Stimulated activated effector memory CD8-positive, alpha-beta T cell treated with anti-CD3 and anti-CD28 coated beads, Interleukin-12 subunit alpha, Interleukin-12 subunit beta, amount 100 ng/mL, for 72 hours (primary cell): ENCODE measurements at places on chromosomes 11 and 22.

DNA sequence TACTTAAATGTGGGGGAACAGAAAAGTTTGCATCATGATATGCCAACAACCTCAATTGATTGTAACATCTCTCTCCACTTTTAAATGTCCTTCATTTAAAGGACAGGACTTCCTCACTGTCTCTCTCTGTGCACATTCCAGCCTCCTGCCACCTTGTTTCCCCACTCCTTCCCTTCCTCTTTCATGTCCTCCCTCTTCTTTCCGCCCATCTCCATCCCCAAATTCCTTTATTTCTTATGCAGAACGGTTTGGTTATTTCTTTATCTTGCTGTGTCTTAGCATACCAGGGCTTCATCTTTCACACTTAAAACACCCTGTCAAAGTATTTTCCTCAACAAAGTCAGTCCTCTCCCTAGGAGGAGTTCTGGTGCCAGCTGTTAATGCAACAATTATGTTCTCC is 293.8 kb downstream of the NXPE2 start:
- DNase-seq: no peak

GRCh38 chr11:26827567-26828081 is 105.8 kb upstream of the SLC5A12 start:
- DNase-seq: no peak

- peak; percentile 54 for DNase-seq
Observed at GRCh38 chr11:62171261-62171723, 18.7 kb upstream of the SCGB1D1 start.

- DNase-seq: no peak
Observed at GRCh38 chr11:2818021-2818420, 67.6 kb downstream of the CDKN1C start.

GRCh38 chr11:124749912-124750311 is 2.1 kb downstream of the VSIG2 start:
- DNase-seq: no peak

DNA sequence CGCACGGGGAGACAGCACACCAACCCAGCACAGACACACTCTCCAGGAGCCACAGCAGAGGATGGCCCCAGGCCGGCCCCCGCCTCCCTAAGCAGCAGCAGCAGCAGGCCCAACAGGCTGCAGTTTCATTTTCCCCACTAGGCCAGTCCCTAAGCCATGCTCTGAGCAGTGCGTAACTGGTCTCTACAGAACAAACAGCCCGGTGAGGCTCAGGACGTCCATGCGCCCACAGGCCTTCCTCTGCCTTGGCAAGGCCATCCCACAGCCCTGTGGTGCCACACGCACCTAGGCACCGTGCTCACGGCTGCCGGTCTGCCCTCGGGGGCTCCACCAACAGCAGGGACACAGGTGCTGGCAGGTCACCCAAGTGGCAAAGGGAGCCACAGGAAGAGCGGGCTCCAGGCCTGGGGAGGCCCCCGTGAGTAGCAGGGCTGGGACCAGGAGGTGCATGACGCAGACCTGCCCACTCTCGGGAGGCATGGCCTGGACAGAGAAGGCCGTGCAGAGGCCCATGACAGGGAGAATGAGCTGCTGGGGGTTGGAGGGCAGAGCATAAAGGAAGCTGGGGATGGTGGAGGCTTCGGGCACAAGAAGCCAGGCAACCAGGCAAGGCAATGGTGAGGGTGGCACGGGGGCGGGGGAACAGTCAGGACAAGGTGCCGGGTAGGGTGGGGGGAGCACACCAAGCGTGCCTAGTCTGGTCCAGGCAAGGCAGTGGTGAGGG is 1.4 kb upstream of the MOB2 start:
- no peak for DNase-seq

DNA sequence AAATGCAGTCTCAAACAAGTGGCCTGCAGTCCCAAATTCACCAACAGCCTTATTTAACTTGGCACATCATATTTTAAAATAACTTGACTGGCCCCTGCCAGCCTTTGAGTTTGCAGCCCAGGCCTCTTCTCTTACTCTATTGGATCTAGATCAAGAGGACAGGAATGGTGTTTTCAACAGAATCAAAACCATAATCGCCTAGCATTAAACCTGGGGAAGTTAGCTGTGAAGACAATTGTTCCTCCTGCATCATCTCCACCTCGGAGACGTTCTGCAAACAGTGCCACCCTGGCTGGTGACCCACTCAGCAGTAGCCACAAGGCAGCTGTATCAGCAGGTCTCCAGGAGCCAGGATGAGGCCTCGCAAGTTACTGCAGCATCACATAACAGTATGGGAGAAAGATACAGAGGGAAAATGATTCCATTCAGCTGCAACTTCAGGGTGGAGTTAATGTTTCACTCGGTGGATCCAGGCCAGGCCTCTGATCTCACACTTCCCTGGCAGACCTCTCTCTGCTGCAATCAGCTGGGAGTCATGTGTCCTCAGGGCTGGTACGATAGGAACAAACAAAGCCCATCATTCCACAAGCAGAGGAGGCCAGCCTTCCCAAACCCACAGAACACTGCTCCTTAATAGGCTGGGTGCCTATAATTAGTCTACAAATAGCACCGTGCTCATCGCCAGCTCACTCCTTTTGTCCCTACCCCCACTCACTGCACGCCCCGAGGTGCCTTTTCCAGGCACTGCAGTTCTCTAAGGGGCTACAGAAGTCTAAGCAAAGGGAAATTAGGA is 18.6 kb upstream of the SCN2B start:
- no peak for DNase-seq

GRCh38 chr22:36671404-36671803 is 32.1 kb downstream of the CACNG2 start:
- DNase-seq: no peak

DNA sequence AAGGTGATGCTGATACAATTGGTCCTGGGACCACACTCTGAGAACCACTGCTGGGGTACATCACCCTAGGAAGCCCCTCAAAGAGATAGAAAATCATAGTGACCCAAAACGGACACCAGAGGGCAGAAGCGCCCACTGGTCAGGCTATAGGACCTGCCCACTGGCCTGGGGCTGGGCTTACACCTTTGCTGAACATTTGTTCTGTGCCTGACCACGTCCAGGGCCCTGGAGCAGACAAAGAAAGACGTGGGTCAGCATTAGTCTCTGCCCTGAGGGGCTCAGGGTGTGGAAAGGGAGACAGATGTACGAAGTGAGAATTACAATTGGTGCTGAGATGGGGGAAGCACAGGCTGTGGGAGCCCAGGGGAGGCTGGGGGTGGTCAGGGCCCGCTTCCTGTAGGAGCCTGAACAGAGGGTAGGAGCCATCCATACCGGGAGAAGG is 14.4 kb upstream of the SERPINH1 start:
- no peak for DNase-seq

- DNase-seq: peak; percentile 78
Observed at GRCh38 chr11:129695571-129696308, 119.9 kb upstream of the TMEM45B start.

GRCh38 chr11:88297863-88298262 is 39.7 kb downstream of the CTSC start:
- DNase-seq: no peak

- no peak for DNase-seq
Observed at GRCh38 chr11:113533425-113533698, 58.2 kb upstream of the DRD2 start.

DNA sequence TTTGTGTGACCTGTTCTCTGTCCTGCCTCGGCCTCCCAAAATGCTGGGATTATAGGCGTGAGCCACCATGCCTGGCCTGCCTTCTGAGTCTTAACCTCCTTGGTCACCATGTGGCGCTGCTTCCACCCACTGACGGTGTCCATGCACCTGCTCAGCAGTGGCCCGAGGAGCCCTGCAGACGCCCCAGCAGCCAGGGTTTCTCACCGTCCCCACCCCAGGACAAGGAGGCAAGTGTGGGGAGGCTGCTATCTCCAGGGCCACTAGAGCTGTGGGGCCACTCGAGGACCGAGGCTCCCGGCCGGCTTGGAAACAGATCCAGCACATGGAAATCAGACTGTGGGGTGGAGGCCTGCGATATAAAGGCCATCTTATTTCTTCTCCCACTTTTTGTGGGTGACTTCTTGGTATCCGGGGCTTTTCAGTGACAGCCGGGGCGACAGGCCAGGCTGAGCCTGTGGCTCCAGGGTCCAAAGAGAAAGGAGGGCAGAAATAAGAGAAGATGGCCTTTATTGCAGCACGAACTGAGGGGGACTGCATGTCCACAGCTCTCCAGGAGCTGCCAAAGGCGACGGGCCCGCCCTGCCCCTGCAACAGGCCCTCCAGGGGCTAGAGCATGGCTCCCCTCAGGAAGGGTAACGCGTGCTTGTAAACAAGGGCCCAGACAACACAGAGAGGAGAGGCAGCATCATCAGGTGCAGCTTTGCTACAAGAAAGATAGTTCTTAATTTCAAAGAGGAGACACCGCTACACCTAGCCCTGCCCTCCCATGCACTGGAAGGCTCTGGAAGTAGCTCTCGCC is 15.0 kb downstream of the TSPO start:
- no peak for DNase-seq

GRCh38 chr11:27115051-27115650 is 74.5 kb downstream of the BBOX1 start:
- no peak for DNase-seq

GRCh38 chr22:44369293-44369661 is 56.5 kb upstream of the SHISAL1 start:
- DNase-seq: no peak

- DNase-seq: no peak
Observed at GRCh38 chr11:61959678-61960077, 7.8 kb downstream of the FTH1 start.

- DNase-seq: no peak
Observed at GRCh38 chr11:95335989-95336388, 105.0 kb upstream of the SESN3 start.

GRCh38 chr11:12729941-12730340 is 55.7 kb downstream of the TEAD1 start:
- no peak for DNase-seq

DNA sequence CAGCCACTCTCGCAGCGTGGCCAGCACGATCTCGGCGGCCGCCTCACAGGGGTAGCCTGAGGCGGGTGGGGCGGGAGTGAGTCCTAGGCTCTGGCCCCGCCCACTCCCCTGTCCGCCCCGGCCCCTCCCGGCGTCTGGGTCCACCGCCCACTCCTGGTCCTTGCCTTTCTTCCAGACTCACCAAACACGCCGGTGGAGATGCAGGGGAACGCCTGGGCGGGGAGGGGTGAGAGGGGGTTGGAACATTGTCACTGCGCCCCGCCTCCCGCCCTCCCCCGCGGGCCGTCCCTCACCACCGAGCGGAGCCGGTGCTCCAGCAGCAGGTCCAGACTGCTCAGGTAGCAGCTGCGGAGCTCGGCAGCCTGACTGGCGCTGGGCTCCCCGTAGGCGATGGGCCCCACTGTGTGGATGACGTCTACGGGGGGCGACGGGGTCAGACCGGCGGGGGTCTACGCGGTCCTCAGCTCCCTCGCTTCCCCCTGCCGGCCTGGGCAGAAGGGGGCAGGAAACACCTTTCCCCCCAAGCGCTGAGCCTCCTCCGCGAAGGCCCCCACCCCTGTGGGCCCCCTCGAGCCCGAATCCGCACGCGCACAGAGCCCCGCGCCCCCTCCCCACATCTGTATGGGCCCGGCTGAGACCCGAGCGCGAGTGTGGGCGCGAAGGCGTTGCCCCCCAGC is 13.2 kb downstream of the OTUB1 start:
- DNase-seq: peak; percentile 48

DNA sequence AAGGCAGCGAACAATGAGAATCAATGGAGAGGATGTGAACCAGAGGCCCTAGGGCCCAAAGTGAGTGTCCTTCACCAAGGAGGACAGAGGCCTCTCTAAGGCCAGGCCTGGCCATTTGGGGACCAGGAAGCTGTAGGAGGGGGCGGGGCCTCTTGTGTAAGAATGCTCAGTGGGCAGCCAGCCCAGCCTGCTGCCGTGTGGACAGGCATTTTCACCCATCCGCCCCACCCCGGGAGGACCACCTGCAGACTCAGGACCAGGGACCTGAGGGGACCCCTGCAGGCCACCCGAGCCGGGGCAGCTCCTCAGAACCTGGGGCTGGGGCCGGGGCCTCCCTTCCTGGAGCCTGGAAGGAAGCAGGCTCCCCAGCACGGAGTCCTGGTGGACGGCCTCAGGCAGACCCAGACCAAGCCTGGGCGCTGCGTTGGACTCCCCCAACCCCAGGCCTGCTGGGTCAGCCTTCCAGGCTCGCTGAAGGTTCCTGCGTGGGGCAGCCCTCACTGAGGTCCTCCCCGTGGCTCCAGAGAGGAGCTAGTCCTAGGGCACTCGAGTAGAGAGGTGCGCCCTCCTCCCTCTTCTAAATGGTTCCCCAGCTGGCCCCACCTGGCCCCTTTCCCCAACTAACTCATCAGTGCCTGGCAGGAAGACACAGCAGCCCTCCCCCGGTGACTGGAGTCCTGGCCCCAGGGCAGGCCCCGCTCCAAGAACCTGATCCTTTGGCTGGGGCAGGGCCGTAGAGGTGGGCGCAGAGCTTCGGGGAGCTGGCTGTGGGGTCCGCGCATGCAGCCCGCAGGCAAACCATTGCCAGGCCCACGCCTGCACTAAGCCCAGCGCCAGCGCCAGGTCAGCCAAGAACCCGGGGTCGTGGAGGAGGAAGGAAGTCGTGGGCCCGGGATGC is 1.5 kb upstream of the TRABD start:
- no peak for DNase-seq

GRCh38 chr11:35144136-35144741 is 5.3 kb downstream of the CD44 start:
- DNase-seq: peak; percentile 43

- DNase-seq: no peak
Observed at GRCh38 chr11:29490938-29491337, 525.9 kb downstream of the KCNA4 start.

- no peak for DNase-seq
Observed at GRCh38 chr11:17702876-17703275, 16.5 kb upstream of the MYOD1 start.

DNA sequence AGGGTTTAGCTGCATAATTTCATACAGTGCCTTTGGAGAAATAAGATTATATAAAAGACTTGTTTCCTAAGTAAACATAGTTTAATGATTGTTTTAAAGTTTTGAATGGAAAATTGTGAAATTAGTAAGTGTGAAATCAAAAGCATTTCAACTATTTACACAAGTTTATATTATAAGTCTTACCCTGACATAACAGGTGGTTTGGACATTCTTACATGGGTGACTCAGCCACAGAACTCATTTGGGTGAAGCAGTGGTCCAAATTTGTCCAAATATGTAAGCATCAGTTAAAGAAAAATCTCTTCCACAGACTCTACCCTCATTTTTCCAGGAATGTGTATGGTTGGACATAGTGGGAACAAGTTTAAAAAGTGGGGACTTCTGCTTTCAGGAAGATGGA is 68.0 kb downstream of the USP47 start:
- DNase-seq: no peak

- DNase-seq: no peak
Observed at GRCh38 chr11:94521684-94522083, 9.4 kb downstream of the C11orf97 start.
